ENCODE measurements at places on chromosomes 7 and 10.

GRCh38 chr7:114026486-114027089 is 107.8 kb upstream of the PPP1R3A start:
- DNase-seq: no peak

- DNase-seq: no peak
Observed at GRCh38 chr10:113133497-113134115, 183.6 kb downstream of the TCF7L2 start.

DNA sequence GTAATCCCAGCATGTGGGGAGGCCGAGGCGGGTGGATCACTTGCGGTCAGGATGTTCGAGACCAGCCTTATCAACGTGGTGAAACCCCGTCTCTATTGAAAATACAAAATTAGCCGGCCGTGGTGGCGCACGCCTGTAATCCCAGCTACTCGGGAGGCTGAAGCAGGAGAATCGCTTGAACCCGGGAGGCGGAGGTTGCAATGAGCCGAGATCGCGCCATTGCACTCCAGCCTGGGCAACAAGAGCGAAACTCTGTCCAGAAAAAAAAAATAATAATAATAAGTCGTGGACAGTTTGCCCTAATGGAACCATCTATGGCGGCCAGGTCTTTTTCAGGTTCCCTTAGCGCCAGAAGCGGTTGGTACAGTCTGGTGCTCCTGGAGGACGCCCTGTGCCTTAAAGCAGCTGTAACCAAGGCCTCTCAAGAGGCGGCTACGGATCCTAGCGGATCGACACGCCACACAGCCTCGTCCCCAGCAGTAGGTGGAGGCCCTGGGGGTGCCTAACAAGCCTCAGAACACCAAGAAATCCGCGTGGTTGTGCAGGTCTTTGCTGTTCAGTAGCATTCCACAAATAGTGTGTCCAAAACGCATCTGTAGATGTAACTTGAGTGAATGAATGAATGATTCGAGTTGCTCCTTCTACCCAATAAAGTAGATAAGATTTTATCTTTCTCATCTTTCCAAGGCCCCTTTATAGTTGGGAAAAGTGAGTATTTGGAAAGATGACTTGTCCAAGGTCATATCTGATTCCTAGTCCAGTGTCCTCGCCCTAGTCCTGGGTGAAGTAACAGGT is 982 bp downstream of the PGAM1 start:
- no peak for DNase-seq

DNA sequence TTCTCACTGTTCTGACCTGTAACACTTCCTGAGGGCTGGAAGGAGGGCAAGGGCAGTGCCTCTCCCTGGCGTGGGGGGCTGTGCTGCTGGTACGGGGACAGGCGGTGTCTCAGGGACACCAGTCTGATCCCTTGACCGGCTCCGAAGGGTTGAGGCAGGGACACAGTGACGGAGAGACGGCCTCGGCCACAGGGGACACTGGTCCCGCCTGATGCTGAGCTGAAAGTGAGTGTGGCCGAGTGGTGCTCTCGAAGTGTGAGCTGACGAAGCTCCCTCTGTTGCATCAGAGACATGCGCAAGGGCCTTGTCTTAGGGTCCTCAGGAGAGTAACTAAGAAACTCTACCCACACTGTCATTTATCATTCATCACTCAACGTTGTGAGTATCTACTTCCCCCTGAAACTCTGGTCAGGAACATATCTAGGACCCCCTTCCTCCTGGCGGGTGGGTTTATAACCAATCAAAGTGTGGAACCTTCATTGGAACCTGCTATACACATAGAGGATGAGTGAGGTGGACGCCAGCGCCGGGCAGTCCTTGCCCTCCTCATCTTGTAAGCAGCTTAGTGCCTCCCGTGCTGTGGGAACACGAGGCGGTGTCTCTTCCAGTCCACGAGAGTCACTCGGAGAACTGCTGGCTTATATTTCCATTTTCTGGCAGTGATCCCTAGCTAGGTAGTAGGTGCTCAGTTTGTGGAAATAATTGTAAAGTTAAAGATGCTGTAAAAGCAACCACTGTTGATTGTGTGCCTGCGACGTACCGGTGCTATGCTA is 283.1 kb downstream of the DNAJB6 start:
- no peak for DNase-seq

DNA sequence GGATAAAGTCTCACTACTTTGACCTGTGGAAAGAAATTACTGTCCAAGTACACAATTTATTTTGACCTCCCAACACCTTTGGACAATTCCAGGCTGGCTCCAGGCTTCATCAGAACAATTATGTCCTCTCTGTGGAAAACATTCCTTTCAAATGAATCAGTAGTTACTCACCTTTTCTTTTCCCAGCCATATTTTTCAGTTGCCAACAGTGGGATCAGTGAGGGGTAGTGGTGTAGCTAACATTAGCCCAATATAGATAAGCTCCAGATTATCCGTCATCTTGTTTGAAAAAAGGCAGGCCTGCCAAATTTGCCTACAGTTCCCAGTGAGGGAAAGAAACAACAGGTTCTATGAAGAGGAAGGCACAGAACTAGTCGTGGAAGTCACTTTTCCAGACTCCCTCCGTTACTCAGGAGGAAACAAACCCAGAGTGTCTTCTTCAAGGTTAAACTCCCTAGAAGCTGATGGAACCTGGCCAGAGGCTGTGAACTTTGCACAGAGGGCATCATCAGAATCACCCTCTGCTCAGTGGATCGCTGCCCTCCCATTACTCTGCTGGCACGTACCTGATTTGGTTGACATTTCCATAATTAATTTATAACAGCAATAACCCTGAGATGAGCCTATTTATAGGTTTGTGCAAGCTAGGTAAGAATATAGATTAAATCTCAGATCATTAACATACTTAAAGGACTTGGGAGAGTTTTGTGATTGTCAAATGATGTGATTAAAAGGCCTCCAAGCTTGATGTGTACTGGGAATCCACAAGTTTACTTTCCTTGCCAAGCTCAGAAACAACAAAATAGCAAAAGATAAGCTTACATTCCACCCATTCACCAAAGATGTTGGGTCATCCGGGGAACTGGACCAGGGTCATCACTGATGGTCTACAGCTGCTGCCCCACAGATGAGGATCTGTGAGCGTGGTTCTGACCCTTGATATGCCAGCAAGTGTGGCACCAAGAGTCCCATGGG is 654.6 kb upstream of the GALNT17 start:
- DNase-seq: no peak

DNA sequence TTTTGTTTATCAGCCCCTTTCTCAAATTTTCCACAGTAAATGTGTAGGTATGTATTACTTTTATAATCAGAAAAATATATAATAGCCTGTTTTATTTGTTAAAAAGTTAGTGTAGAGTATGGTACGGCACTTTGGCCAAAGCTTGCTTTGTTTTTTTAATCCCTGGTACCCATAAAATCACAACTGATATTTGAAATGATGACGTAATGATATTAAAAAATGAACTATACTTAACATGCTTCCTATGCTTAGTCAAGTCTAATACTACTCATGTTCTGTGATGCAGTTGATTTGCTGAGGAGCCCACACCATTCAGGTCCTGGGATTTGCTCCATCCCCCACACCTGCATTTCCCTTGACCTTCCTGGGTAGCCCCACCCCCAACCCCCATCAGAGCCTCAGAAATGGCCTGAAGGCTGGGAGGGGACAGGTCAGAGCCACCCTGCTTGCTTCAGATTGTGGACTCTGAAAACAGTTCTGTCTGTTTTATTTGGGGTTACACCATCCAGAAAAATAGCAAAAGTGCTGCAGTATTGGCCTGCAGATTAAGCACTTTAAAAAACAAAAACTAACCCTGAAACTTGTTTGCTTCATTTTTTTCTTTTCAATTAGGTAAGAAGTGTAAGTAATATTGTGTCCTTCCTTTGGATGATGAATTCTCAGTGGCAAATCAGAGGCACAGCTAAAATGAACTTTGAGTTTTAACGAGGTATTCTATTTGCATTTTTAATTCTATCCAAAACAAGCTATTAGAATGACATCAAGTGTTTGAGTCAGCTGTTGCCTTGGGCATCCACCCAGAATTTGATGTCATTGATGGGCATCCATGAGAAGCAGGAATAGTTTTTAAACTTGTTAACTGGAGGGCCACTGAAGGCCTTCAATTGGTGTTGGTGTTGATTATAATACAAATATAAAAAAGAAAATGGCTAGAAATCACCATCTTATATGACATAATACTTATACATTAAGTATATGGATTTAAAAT is 23.3 kb downstream of the PLCE1 start:
- no peak for DNase-seq

DNA sequence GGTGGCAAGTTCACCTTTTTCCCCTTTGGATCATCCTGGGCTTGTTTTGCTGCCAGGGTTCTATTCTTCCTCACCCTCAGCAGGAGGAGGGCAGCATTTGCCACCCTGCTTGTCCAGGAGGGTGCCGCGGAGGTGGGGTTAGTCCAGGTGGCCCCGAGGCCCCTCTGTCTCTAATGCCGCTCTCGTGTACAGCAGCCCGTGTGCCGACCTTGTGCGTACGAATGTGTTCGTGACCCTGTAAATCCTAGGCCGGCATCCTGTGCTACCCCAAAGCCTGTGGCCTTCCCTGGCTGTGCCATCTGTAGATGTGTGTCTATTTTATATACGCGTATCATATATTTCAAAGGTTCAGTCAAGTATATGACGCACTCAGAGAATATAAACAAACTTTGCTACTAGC is 10.6 kb downstream of the IQCE start:
- DNase-seq: no peak

- DNase-seq: no peak
Observed at GRCh38 chr7:80879849-80880248, 39.0 kb downstream of the SEMA3C start.

DNA sequence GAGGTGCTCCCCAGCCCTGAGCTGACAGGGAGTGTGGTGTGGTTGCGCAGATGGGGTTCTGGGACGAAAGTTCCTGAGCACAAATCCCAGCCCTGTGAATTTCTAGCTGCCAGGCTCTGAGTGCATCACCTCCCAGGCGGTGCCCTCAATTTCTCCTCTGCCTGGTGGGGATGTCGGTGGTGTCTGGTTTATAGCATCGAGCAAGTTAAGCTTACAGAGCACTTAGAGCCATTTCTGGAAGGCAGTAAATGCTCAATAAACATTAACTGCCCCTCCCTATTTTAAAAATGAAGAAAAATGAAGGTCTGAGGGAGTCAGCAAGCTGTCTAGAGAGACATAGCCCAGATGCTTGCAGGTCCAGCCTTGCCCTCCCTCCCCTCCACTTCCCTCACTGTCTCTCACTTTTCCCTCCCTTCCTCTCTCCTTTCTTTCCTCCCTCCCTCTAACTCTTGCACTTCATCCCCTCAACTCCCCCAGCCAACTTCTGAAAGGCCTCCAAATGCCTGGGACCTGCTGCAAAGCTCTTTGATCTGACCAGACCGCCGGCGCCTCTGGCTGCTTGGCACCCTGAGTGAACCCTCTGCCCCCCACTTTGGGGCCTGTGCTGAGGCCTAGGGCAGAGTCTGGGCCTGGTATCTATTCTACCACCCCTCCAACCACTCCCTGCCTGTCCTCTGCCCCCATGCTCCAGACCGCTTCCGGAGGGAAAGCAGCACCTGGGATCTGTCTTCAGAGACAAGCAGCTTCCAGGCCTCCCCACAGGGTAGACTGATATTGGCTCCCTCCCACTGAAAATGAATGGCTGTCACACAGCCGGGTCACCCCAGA is 438.3 kb downstream of the RPS24 start:
- DNase-seq: no peak
